Muscle of back (tissue), 13 donors: ENCODE measurements at places on chromosomes 5 and 9.
A peak's percentile ranks its signal among the peaks of the same experiment; 100 is the strongest.

DNA sequence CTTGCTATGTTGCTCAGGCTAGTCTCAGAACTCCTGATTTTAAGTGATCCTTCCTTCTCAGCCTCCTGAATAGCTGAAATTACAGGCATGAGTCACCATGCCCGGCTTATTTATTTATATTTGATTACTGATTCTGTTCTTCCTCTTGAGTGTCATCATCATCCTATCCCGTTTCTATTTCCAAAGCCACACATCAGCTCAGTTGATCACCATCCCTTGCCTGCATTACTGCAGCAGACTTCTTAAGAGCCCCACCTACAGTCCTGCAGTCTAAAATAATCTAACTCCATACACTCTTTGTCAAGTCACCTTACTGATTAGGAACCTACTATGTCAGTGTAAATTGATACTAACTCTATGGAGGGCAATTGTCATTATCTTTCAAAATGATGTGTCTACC is 138.9 kb upstream of the RAI14 start:
- DNase-seq, result no peak

- DNase-seq, result no peak
Measured at GRCh38 chr5:171166766-171167165, 142.3 kb upstream of the TLX3 start.

DNA sequence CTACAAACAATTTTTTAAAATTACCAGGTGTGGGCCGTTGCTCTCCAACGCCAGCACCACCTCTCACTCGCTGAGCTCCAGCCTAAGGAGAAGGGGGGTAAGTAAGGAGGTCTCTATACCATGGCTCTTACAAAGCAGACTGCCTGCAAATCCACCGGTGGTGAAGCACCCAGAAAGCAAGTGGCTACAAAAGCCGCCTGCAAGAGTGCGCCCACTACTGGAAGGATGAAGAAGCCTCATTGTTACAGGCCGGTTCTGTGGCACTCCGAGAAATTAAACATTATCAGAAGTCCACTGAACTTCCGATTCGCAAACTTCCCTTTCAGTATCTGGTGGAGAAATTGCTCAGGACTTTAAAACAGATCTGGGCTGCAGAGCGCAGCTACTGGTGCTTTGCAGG is 46.0 kb downstream of the CDO1 start:
- no peak for DNase-seq

DNA sequence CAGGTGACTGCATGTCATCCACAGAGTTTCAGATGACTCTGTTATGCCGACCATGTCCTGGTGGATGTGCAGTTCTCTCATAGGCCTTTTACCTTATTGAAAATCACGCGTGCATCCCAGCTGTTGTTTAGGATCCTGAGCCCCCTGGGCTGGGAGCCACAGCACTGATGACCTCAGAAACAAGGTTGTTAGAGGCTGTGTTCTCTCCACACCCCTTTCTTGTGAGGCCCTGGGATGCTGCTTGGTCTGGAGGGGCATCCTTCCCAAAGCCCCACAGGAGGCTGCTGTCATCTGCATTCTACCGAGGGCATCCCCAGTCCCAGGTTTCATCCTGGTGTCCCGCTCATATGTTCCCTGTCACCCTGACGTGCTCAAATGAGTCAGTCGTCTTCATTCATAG is 76.5 kb upstream of the IRX4 start:
- no peak for DNase-seq

DNA sequence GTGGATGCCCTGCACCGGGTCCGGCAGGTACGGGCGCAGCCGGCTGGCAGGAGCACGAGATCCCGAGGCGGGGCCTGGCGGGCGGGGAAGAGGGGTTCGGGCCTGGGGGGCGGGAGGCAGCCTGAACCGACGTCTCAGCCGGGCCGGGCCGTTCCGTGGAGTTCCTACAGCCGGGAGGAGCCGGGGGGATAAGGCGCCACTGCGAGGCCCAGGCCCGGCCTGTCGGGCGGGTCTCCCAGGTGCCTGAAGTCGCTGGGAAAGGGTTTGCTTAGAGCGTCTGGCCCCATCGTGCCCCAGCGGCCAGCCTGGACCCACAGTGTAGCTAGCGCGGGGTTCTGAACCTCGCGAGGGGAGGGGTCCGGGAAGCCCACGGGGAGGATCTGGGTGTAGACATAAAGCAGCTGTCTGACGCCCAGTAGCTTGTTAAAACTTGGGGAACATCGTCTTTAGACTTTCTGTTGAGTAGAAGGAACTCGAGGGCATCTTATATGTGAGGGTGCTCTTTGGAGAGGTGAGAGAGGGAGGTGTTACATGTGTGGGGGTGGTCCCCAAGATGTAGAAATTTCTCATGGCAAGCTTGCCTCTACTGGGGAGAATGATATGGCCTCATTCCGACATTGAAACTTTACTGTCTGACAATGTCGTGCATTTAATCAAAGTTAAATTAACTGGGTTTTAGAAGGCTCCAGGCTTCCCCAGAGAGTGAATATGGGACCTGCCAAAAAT is 524 bp downstream of the FUBP3 start:
- no peak for DNase-seq

DNA sequence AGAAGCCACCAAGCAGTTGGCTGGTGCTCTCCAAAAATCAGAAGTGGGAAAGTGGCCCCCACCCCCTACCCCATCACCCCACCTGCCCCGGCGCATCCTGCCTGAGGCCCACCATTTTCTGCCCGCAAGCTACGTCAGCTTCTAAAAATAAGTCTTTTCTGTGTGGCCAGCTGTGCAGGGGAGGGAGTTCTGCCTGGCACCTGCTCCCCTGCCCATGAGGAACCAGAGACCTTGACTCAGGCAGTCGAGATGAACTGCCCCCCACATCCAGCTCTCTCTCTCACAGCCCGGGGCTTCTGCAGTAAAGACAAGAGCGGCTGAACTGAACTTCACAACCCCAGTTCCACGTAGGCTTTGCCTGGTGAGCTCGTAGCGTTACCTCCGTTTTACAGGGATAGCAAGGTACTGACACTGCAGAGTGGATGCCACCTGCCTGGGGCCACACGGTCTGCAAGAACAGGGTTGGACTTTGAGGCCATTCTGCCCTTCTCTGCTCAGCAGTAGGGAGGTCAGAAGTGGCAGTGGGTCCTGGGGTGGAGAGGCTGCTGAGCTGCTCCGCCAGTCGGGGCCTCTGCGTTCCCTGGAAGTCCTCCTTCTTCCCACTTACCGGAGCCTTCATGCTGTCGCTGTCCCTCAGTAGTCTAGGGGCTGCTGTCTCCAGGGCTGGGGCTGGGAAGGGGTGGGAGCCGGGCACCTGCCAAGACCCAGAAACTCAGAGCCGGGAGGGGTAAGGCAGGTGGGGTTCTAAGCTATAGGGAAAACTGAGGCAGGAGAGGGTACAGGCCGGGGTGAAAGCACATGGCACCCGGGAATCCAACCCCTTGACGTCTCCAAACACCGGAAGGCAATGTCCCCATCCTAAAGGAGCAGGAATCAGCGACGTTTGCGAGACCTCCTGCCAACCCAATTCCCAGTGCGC is 781 bp downstream of the ST6GALNAC4 start:
- DNase-seq, result no peak

- no peak for DNase-seq
Measured at GRCh38 chr9:86259557-86259956, at the start of gene C9orf153. Gene C9orf153 (minus strand): TSS chr9:86259657. CDS start chr9:86229603, 30,054 bp downstream.

DNA sequence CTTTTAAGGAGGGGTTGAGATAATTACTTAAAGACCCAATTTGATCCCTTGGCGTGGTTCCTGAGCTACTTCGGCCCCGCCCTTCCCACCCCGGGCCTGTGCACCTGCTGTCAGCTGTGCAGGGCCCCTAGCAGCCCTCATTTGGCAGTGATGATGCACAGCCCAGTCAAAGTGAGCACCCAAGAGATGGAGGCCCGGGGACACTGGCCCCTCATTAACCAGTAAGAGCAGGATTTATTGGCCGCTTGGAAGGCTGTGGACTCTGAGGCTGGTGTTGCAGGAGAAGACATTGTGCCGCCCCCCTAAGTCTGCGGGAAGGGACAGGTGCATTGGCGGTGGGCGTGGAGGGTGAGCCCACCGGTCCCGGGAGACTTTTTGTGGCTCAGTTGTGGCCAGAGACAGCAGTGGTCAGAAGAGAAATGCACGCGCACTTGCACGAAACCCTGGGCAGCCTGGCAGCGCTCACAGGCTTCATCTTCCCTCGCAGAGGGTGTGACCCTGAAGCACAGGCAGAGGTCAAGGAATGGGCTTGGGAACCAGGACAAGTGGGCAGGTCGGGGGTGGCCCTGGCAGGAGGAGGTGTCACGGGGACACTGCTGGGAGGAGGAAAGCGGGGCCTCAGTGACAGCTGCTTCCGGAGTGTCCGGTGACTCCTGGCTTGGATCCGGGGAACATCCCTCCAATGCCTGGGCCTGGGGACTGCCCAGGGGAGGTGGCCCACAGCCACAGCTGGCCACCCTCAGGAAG is 74.0 kb upstream of the RXRA start:
- no peak for DNase-seq

- DNase-seq, result no peak
Measured at GRCh38 chr5:99037668-99038067, 108.9 kb upstream of the CHD1 start.

- DNase-seq, result no peak
Measured at GRCh38 chr5:41194339-41194738, 19.0 kb downstream of the C6 start.

DNA sequence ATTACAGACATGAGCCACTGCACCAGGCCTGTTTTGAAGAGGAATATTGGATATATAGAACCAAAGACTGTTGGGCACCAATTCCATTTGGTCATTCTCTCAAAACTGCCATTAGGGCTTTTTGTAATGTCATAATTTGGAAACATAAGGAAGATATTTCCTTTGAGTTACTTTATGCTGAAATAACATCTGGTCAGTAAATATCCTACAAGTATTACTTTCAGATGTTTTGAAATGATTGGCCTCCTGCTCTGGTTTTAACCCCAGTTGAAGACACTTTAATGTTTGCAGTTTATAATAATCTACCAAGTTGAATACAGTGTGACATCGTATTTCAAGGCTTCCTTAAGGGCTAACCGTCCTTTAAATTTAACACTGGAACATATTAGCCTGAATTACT is 33.6 kb downstream of the LRRTM2 start:
- no peak for DNase-seq

GRCh38 chr9:109109967-109110328 is 9.8 kb downstream of the TMEM245 start:
- no peak for DNase-seq

DNA sequence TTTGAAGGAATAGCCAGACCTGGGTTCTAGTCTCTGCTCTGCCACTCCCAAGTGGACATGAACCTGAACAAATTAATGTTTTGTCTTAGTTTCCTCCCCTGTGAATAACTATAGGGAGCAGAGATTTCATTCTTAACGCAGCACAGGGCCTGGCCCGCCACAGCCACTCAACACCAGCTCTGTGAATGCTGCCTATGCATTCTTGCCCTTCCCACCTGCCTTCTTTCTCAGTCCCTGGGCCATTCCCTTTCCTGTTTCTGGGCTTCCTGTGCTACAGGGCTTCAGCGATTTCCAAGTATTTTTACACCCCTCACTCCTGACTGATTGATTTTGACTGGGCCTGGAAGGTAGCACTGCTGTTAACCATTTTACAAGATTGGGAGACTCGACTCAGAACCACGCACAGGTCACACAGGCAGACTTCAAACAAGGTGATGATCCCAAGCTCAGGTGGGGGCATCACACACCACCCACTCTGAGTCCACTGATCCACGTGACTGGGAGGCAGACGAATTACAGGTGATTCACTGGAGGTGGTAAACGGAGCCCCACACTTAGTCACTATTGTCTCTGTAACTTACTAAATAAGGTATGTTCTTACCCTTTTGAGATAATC is 21.4 kb downstream of the PTPN3 start:
- no peak for DNase-seq

- DNase-seq, result no peak
Measured at GRCh38 chr9:125561509-125562148, 145.4 kb downstream of the MAPKAP1 start.

DNA sequence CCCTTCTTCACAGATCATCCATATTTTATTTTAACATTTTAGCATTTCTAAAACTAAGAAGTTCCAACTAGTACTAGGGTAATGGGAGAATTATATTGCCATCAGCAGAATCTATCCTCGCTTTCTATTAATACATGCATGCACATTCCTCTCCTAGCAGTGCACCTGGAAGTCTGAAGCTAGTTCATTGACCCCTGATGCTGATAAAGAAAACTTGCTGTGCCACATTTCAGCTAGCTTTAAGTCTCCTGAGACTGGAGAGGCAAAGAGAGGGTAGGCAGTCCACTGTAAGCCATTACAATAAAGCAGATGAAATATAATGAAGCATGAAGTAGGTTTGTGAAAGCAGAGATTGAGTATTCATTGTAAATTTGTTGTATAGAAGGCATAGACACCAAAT is 15.8 kb downstream of the MINAR2 start:
- no peak for DNase-seq

GRCh38 chr5:55427157-55427556 is 107.6 kb downstream of the PLPP1 start:
- peak; percentile 71 for DNase-seq

- DNase-seq, result peak; percentile 90
Measured at GRCh38 chr5:78594610-78595457, 53.7 kb downstream of the LHFPL2 start.

DNA sequence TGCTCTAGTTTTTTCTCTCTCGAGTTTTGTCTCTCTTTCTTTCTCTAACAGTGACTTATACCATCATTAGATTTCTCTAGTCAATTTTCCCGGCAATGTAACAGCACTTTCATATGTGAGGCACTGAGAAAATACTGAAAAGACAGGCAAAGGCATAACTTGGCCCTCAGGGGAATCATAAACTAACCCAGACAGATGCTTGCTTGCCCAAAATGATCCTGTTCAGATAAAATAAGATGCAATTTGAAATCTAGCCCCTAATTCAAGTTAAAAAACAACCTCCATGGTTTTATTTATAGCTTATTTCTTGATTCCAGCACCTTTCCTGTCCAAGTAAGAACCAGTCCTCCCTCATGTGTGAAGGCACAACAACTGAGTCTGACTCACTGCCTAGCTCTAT is 294.6 kb downstream of the GAS1 start:
- peak; percentile 69 for DNase-seq

DNA sequence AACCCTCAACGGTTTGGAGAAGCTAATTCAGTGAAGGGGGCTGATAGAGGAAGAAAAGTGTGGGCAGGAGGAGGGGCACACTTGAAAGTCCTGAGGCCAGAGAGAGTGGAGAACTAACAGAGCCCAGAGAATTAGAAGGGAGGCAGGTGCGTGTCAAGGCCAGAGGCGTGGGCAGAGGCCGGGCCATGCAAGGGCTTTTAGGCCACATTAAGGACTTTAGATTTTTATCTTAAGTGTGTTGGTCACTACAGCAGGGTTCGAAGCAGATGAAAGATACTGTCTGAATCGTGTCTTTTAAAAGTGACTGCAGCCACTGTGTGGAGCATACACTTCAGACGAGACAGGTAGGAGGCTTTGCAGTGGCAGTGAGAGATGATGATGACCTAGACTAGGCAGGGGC is 6.7 kb downstream of the ADRA1B start:
- no peak for DNase-seq

DNA sequence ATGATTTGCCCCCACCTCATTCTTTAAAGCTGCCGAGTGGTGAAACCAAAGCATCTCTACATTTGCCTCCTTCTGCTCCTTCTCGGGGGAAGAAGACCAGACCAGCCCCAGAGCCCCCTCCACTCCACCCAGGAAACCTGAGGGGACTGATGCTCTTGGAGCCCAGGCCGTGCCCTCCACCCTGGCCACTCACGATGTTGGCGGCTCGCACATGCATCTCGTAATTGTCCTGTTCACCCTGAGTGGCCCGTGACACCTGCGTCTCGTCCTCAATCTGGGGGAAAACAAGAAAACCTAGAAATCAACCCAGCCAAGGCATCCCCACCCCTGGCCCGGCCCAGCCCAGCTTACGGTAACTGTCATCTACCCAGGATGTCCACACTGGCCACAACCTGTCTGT is 3.0 kb downstream of the MED22 start:
- DNase-seq, result no peak
